ENCODE measurements at places on chromosomes 5 and 9.
A peak's percentile ranks its signal among the peaks of the same experiment; 100 is the strongest.

GRCh38 chr9:96420468-96421219, 2.5 kb upstream of the ZNF367 start:
- peak; percentile 93 for DNase-seq

DNA sequence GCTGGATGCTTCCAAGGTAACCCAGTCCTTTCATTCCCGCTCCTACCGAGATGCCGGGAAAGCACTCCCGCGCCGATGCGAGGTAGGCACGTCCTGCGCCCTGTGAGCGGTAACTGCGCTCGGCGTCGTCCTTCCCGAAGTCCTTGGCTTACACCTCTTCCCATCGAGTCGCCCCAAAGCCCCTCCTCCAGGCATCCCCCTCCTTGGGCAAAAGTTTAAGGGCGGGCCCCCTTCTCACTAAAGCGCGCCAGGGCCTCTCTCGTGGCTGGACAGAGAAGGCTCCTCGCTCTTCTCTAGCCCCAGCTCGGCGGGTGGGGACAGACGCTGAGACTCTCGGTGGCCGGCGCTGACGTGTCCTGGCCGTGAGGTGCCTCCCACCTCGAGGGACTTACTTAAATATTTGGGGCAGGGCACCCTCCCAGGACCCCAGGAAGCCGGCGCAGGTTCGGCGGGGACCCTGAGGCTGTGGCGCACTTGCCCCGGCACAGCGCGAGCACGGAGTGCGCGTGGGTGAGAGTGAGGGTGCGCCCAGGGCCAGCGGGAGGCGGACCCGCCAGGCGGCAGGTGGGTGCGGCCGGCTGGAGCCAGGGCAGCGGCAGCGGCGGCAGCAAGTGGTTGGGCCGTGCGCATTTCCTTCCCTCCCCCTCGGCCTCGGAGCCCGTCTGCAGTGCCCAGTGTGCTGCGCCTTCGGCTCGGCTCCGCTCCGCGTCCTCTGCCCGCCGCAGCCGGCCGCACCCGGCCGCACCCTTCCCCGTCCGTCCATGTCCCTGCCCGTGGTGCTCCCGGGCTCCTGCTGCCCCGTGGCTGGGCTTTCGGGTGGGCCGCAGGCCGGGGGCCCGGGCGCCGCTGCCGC, at the start of gene ENTREP1:
Gene ENTREP1, plus strand, starts transcription at position 667 of the 853 bp plus-strand sequence. Its CDS starts 95 bp downstream, at position 762.
- DNase-seq: peak; percentile 38

DNA sequence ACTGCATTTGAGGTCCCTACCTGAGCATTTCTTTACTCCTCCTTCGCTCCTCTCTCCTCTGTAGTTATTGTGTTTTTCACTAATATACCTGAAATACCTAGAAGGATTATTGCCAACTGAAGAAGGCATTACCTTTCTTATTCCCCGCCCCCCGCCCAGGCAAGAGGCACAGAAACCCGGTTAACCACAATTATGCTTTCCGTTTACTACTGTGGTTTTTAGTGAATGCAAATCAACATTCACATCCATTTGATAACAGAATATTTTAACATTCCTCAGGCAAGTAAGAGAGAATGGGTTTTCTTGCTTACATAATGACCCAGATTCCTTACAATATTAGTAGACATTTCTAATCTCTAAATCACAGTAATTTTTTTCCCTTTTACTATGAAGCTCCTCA, 136.9 kb downstream of the PCSK5 start:
- DNase-seq: peak; percentile 6

DNA sequence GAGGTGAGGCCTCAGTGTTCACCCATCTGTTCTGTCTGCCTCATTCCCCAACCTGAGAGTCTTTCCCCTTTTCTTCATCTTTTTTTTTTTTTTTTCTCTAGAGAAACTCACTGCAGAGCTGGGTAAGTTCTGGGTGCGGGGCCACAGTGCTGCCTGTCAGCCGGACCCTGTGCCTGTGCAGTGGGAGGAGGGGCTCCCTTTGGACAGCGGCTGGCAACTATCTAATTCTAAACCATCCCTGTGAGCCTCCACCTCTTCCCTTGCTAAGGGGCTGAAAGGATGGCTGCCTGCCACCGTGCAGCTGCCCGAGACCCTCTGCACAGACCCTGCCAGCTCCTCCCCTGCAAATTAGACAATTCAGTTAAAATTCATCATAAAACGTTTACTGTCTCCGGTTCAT, 14.1 kb downstream of the BTNL9 start:
- DNase-seq: no peak

DNA sequence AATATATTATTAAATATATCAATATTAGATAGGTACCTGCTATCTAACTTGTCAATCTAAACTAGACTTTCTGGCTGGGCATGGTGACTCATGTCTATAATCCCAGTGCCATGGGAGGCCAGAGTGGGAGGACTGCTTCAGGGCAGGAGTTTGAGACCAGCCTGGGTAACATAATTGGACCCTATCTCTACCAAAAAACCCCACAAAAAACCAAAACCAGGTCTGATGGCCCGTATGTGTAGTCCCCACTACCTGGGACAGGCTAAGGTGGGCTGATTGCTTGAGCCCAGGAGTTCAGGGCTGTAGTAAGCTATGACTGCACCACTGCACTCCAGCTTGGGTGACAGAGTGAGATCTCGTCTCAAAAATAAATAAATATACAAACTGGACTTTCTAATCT, 55.0 kb downstream of the PJA2 start:
- DNase-seq: no peak
